ENCODE measurements at places on chromosomes 1 and 21.

GRCh38 chr21:44612669-44613229 lies 870 bp downstream of the KRTAP10-8 start:
- DNase-seq: no peak

GRCh38 chr1:232589812-232590743 lies 39.9 kb downstream of the SIPA1L2 start:
- no peak for DNase-seq

GRCh38 chr1:112991402-112992120 lies 35.6 kb upstream of the SLC16A1 start:
- no peak for DNase-seq

GRCh38 chr1:47711184-47711847 lies 273.5 kb downstream of the FOXD2 start:
- no peak for DNase-seq

GRCh38 chr1:22778862-22779520 lies 68.4 kb downstream of the EPHB2 start:
- no peak for DNase-seq

DNA sequence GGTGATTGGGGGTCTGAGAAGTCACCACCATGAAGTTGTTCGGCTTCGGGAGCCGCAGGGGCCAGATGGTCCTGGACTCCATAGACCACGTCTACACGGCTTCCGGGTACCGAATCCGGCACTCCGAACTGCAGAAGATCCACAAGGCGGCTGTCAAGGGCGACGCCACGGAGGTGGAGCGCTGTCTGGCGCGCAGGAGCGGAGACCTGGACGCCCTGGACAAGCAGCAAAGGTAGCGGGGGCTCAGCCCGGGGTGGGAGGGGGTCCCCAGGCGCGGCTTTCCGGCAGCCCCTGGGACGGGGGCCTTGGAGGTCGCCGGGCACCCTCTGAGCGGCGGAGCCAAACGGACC lies 146.5 kb downstream of the LIPI start:
- no peak for DNase-seq

DNA sequence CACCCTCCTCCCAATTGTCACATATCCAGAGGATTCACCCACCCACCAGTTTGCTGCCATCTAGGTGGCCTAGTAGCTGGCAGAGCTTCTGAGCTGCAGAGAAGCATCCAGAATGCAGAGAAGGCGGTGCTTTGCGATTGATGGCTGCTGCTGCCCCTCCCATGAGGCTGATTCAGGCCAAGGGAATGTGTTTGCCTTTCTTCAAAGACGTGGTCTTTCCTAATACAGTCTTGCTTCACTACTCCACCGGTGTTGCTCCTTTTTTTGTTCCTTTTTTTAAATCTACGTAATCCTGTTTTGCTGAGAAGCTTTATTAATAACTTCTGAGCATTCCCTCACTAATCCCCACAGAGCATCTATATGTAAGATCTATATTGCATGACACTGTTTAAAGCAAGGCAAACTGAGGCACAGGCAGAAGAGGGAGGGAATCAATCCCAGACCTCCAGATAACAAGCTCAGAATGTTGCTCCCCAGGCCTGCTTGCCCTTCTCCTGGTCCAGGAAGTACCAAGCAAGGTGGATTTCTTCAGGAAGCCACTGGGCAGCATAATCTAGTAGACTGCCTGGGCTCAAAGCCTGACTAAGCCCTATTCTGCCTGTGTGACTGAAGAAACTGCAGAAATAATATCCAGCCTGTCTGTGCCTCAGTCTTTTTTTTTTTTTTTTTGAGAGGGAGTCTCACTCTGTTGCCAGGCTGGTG lies 275.5 kb upstream of the FMN2 start:
- DNase-seq: no peak

DNA sequence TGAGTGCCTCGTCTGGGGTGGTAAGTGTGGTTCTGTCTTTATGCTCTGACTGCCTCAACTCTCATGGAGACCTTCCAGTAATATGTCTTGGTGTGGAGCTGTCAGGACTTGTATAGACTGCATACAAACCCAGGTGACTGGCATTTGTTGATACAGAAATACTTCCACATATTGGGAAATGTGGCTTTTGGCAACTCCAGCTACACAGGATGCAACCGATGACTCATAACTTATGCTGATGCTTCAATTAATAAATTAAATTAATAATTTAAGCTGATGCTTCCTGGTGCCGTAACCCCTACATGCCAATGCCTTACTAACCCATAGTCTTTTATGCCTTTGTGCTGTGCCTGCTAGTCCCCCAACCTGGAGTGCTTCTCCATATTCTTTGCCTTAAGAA lies 72.3 kb upstream of the ARTN start:
- DNase-seq: no peak

GRCh38 chr1:161187311-161187710 lies 10.0 kb upstream of the B4GALT3 start:
- no peak for DNase-seq

GRCh38 chr1:28540651-28541050 lies 12.2 kb upstream of the TRNAU1AP start:
- DNase-seq: no peak

GRCh38 chr1:63321066-63321784 lies 1.1 kb upstream of the FOXD3 start:
- DNase-seq: no peak

- no peak for DNase-seq
These were observed 22.9 kb downstream of the OVGP1 start for GRCh38 chr1:111404588-111404987.

- DNase-seq: peak; percentile 23
These were observed 738 bp downstream of the GNPAT start for GRCh38 chr1:231241750-231242149.

GRCh38 chr1:153494976-153495535 lies 34.6 kb upstream of the S100A7 start:
- peak; percentile 76 for DNase-seq

GRCh38 chr1:1510912-1511532 lies 940 bp upstream of the ATAD3A start:
- DNase-seq: peak; percentile 59

- DNase-seq: no peak
These were observed 82.4 kb downstream of the PLXNA2 start for GRCh38 chr1:208161656-208162375.

DNA sequence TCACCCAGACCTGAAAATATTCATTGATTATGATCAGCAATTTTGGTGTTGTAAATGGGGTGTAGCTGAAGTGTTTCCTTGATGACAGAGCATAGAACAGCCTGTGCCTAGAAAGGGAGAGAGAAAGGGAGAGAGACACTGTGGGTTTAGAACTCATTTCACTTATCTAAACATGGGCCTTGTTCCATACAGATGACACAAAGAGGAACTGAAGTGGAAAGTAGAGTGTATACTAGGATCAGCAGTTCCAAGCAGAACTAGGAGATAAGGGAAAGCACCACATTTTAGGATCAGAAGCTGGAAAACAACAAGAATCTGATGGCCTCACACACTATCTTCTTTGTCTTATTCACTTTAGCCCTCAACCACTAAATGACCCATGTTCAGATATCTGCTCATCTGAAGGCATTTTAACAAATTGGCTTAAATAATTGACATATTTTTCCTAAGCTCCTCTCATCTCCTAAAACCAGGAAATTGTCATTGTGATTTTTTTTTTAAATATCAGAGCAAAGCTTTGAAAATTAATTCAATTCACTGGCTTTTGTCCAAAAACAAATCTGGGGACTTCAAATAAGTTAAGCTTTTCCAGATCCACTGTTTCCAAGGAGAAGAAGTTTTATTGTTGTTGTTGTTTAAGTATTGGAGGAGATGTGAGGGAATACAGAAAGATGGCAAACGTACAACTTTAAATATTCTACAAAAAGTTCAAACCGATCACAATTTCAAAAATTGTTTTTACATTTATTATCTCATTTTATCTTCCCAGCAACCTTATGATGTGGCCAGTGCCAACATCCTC lies 103.8 kb downstream of the LYPLAL1 start:
- no peak for DNase-seq

DNA sequence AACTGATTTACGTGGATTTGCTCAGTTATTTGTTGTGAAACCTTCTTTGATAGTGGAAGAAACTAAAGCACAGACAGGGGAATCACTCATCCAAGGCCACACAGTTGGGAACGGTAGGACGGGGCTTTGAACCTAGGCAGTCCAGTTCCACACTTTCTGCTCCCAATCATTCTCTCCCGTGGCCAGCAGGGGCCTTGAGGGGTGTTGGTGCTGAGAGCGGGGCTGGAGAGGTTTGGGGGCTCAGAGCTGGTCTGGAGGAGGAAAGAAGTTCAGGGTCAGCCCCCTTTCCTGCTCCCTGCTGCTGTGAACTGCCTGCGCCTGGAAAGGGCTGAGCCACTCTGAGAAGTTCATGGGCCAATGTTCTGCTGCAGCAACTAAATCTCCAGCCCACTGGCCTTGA lies 31.4 kb upstream of the ACTL8 start:
- DNase-seq: no peak

GRCh38 chr1:246219508-246220030 lies 287.5 kb downstream of the SMYD3 start:
- no peak for DNase-seq

GRCh38 chr1:9331558-9332346 lies 39.1 kb downstream of the SPSB1 start:
- DNase-seq: no peak

GRCh38 chr1:22416555-22417454 lies 34.8 kb upstream of the ZBTB40 start:
- peak; percentile 72 for DNase-seq

DNA sequence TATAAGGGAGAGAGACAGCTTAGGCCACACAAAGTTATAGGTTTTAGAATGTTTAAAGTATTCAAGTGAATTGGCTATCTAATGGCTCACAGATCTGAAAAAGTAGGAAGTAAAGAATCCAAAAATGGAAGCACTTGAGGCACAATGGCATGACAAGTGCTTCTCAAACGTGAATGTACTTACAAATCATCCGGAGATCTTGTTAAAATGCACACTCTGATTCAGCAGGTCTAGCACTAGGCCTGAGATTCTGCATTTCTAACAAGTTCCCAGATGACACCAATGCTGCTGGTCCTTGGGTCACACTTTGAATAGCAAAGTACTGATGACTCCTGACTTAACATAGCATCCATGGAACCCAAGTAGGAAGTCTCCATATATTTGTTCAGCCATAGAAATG lies 20.9 kb upstream of the AGL start:
- no peak for DNase-seq

DNA sequence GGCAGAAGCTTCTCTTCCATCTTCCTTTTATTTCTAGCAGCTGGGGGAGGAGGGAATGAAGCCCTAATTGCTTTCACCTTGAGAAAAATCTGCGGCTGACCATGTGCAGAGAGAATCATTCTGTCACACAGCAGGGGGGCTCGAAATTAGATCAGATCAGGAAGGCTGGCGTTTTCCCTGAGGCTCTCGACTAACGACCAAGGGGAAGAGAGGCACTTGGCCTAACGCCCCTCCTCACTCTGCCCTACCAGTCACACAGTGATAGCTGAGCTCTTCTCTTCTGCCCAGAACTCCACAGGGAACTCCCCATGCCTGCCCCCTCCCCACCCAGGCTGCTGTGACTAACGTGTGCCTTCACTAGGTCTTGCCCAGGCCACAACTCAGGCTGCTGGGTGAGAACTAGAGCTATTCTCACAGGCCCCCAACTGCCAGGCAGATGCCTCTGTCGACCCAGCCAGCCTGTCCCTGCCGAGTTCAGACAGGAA lies 26.5 kb upstream of the KHDRBS1 start:
- DNase-seq: no peak

GRCh38 chr1:154999571-155000410 lies 2.8 kb upstream of the ZBTB7B start:
- peak; percentile 62 for DNase-seq

- no peak for DNase-seq
These were observed 96.1 kb downstream of the TEX35 start for GRCh38 chr1:178609015-178609414.

DNA sequence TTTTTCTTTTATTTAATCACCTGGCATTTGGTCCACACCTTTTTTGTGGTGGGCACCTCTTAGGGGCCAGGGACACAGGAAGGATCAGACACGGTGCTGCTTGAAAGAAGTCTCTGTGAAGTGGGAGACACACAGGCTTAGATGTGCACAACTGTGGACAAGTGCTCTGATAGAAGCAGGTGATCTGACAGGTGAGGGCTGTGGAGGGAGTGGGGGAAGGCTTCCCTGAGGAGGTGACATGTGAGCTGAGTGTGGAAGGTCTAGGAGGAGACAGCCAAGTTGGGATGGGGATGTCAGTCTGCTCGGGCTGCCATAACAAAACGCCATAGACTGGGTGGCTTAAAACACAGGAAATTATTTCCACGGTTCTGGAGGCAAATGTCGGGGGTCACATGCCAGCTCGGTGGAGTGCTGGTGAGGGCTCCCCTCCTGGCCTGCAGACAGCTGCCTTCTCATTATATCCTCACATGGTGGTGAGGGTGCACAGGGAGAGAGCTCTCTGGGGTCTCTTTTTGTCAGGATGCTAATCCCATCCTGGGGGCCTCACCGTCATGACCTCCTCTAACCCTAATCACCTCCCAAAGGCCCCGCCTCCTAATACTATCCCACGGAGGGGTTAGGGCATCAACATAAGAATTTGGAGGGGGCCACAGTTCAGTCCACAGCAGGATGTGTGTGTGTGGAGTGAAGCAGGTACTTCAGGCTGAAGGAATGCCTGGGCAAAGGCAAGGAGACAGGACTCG lies 5.2 kb upstream of the KIAA1614 start:
- DNase-seq: no peak

DNA sequence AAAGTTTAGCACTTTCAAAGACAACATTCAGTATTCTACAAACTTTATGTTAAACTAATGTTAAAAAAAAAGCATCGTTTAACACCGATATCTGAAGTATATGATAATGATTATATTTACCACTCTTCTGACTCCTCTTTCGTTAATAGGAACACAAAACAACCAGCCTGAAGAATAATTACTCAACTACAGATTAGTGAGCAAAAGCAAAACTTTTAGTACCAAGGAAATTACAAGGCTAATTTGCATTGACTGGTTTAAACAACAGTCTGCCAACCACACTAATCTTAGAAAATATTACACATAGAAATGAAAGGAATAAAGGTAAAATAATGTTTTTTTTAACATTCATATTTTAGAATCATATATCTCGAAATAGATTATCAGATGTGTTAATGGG lies 500.7 kb downstream of the LMO4 start:
- DNase-seq: no peak

- DNase-seq: no peak
These were observed 42.0 kb upstream of the DUSP10 start for GRCh38 chr1:221783936-221784335.

DNA sequence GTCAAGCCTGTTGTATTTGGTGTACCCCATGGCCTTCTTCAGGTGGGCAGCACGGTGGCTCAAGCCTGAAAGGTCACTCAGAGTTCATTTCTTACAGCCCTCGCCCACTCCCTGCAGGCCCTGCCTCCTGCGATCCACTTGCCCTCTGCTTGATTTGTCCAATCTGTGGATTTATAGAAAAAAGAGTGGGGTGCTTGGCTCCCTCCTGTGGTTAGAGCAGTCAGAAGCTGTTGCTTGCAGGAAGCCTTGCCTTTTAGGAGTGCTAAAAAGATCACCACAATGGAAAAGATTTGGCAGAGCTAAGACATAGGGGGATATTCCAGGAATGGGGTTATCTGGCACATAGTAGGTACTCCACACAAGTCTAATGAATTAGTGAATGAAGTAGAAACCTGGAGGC lies 108.0 kb upstream of the TRABD2B start:
- no peak for DNase-seq

All from activated CD4-positive, alpha-beta T cell treated with anti-CD3 and anti-CD28 coated beads, Interleukin-2, amount 50 U/mL, for 16 hours (primary cell).